ENCODE measurements at places on chromosomes 6 and 20.

DNA sequence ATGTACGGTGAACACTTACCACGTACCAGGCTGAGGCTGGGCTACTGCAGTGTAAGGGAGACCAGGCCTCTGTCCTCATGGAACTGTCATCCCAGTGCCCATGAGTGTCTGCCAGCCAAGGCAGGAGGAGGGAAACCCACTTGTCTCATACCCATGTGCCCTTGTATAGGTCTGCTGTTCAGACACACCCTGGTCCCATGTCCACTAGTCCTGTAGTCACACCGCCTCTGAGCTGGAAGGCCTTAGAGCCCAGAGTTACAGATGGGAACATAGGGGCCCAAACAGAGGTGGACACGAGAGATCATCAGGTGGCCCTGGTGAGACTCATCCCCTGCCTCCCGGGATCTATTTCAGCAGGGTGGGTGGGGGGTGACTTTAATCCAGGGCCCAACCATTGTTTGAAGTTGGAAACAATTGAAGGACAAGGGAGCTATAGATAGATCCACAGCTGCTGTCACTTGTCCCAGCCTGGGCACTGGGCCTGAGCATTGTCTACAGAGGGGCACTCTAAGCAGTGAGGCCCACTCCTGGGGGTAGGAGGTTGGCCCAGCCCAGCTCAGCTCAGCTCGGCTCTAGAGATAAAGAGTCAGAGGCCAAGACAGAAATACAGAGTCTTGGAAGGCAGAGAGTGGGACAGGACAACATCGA lies 14.6 kb downstream of the MYH7B start:
- DNase-seq = no peak

DNA sequence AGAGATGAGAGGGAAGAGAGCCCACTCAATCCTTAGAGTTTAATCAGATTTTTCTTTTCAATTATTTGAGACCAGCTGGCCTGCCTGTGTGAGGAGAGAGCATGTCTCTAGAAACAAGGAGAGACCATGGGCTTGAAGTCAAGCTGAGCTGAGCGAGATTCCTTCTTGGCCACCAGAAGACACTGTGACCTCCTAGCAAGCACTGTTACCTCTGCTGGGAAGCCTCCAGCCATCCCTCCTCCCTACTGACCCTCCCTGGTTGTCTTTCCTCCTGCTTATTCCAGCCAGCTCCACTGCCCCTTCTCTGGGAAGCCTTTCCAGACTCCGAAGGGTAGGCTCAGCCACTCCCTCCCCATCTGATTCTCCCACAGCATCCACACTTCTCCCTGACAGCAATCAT lies 110.0 kb downstream of the SCML4 start:
- DNase-seq = no peak

DNA sequence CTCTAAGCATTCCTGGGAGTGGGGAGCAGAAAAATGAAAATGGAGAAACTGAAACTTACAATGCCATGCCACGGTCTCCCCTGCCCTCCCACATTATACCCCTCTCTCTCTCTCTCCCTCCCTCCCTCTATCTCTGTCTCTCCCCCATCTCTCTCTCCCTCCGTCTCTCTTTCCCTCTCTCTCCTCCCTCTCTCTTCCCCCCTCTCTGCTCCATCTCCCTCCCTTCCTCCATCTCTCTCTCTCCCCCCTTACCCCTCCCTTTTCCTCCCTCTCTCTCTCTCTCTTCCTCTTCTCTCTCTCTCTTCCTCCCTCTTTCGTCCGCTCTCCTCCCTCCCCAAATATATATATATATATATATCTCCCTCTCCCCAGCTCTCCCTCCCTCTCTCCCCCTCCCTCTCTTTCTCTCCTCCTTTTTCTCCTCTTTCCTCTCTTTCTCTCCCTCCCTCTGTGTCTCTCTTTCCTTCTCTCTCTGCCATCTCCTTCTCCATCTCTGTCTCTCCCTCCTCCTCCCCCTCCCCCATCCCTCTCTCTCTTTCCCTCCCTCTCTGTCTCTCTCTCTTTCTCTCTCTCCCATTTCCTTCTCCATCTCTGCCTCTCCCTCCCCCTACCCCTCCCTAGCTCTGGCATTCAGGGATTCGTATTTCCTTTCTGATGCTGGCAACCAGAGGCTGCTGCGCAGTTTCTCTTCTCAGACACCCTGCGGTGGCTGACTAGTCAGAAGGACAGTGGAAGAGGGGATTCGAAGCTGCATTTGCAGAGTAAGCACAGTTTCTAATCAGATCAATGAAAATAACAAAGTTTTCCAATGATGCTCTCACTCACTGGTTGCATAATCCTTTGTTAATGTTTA lies 13.9 kb upstream of the VAPB start:
- no peak for DNase-seq

DNA sequence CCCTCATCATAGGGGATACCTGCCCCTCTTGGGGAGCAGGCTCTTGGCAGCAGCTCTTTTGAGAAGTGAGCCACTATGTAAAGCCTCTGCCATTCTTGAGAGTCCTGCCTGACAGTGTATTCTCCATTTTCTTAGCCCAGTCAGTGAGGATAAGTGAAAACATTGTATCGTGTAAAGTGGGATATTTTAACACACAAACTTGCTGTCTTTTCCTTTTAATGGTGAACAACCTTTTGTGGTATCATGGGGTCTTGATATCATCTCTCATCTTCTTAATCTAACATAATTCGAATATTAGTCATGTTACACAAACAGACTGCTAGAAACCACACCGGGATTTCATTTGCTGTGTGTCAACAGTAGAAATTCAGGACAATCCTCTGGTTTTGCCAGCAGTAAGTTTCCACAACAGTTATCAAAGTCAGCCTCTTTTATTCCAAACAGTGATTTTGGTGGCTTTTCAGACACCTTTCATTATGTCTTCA lies 136.2 kb downstream of the HIVEP1 start:
- no peak for DNase-seq

DNA sequence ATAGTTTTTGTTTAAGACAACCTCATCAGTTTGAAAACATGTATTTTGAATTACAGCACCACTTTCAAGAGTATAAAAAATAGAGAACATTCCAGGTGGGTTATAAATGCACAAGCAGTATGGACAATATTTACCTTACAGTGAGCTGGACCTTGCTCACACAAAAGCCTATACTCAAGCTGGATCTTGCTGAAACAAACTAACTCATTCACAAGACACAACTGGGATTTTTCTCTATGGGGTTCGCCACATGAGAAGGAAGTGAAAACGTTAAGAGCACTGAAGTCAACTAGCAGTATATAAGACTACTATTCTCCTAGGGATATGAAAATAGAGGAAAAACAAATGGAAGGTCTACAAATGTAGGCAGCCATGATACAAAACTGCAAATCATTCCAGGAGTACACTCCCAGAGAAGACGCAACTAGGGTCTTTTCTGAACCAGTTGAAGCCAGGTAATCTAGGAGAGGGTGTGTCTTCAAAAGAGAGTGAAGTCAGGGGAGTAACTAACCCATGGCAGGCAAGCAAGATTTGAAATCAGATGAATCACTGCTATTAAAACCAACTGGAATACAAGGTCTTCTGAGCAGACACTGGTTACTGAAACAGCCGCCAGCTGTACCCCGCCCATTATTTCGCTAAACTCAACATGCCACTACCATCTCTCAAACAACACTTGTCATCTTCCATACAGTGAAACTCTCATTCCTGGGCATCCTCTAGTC lies 26.5 kb downstream of the STAU1 start:
- no peak for DNase-seq

All from GOT3 (cell line).